Substantia nigra (tissue), 51 donors: ENCODE measurements at places on chromosomes 5 and 9.
A peak's percentile ranks its signal among the peaks of the same experiment; 100 is the strongest.

GRCh38 chr9:74696520-74696919 lies 191.2 kb downstream of the TRPM6 start:
- DNase-seq = no peak

GRCh38 chr5:110925398-110925797 lies 146.1 kb upstream of the TSLP start:
- DNase-seq = no peak

- DNase-seq = no peak
Observed at GRCh38 chr9:111601237-111602018, 2.0 kb upstream of the PTGR1 start.

DNA sequence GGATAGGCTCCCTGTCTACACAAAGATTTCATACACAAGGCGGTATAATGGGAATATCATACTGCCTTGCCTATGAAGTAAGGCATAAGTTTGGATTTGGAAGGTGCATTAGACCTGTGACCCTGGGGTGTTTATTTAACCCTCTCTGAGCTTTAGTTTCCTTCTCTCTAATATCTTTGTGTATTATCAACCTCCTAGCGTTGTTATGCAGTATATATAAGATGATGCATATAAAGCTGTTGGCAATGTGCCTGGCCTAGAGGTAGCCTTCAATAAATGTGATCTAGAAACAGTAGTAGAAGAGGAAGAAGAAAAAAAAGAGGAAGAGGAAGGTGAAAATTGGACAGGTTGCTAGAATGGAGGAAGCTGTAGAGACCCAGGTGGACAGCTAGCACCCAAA lies 311.6 kb upstream of the CLINT1 start:
- no peak for DNase-seq

DNA sequence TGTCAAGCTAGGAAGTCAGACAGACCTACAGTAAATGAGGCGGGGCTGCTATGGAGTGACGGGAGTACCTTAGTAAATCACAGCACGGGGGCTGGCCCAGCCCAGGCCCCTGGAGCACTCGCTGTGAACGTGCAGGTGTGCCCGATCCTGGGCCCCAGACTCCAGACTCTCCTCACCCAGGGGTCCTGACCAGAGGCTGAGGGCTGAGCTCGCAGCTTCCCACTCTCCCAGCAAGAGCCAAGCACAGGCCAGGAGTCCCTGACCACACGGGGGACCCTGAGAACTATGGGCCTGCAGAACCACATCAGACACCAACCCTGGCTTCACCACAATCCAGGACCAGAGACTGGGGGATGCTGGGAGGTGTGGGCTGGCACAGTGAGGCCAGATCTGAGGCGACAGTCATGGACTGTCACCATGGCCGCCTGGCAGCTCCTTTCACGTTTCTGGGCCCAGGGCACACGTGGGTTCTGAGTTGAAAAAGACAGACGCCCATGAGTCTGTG lies 73.4 kb downstream of the ADAMTS2 start:
- no peak for DNase-seq

- no peak for DNase-seq
Observed at GRCh38 chr5:83418356-83419321, 52.9 kb upstream of the VCAN start.

GRCh38 chr5:111135946-111136345 lies 43.8 kb downstream of the WDR36 start:
- DNase-seq = no peak

- no peak for DNase-seq
Observed at GRCh38 chr5:170382790-170383189, 6.4 kb downstream of the KCNMB1 start.

- no peak for DNase-seq
Observed at GRCh38 chr5:142613271-142613671, 72.6 kb downstream of the FGF1 start.

DNA sequence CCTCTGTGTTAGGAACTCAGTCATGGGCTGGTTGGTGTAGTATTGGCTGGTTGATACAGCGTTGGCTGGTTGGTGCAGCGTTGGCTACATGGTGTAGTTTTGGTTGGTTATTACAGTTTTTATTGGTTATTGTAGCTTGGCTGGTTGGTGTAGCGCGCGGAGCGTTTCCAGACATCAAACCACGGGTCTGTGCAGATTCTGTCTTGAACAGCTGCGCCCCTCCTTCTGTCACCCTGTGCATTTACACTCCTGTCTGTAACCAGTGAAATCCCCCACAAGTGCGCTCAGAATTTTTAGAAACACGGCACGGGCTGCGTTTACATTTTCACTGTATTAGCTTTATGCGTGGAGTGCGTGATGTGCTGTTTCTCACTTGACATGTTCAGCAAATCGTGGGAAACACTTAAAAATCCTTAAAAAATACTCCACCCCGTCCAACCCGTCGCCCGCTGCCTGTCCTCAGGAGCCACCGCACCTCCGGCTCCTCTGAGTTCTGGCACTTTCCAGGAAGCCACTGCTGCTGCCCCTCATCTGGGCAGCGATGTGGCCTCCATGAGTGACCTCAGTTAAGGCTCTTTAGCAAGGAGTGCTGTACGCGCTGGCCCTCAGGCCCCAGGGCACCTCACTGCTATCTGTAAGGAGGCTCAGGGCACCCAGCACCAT lies 20.8 kb downstream of the NKD2 start:
- DNase-seq = no peak

GRCh38 chr5:172868924-172869591 lies 35.0 kb downstream of the ERGIC1 start:
- DNase-seq = peak; percentile 56

- DNase-seq = no peak
Observed at GRCh38 chr5:133582971-133583370, 29.4 kb downstream of the FSTL4 start.

DNA sequence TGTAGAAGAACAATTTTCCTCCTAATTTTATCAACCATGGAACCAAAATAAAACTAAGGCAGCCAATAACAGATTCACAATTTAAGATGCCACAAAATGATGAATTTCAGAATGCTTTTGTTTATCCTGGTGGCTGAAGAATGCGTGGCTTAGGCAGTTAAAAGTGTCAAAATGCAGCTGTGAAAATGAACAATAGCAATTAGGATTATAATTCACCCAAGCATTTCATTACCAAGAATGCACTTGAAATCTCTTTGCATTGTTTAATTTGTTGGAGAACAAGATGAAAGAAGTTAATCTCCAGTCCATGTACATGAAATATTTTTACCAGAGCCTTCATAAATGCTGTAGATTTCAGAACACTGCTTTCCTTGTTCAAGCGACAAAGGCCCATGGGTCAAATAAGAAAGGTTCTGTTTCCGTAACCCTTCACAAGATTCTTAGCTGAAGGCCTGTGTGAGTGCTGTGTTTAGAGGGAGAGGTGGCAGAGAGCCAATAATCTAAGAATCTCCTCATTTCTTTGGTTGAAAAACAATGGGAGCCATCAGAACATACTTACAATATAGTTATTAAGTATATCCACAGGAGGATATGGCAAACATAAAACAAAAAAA lies 39.3 kb downstream of the CLINT1 start:
- DNase-seq = no peak

GRCh38 chr5:167642181-167642580 lies 649.3 kb upstream of the WWC1 start:
- DNase-seq = no peak

DNA sequence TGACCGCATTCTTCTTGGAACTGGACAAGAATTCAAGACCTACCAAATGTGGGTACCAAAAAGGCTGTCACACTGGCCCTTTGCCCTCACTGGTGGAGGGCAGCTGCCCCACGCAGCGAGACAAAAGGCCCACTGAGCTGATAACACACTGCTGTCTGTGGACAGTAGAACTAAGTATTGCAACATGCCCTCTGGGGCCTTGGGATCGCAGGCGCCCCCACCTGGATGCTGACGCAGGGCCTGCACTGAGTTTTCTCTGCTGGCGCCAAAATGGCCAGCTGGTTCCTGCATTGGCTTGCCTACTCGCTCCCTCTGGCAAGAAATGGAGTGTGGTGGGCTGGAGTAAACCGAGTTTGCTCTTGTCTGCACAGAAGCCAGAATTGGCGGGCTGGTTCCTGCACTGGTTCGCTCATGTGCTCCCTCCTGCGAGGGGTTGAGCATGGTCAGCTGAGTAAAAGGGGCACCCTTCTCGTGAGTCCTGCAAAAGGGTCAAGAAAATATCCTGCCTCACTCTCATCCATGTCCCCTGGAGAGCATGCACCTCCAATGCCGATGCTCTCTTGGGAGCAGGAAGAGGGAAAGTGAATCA lies 55.7 kb downstream of the NXNL2 start:
- no peak for DNase-seq

DNA sequence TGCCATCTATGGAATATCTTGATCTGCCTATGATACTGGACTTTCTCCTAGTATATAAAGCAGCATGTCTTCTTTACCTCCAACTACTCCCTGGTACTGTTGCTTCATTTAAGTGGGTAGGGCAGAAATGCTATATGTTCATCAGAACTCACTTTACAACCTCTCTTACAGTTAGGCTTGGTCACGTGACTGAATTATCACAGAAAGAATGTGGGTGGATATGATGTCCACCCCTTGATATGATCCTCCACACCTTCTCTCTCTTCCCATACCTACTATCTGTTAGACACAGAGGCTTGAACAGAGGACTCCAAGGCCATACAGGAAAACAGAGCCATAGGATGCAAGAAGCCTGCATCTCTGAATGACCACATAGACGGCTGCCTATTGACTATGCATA lies 19.8 kb downstream of the CRHBP start:
- DNase-seq = no peak

GRCh38 chr5:157469687-157470086 lies 9.7 kb downstream of the NIPAL4 start:
- DNase-seq = no peak

GRCh38 chr5:139765409-139766217 lies 30.0 kb upstream of the PSD2 start:
- peak; percentile 92 for DNase-seq

GRCh38 chr5:174166231-174167079 lies 120.9 kb downstream of the NSG2 start:
- peak; percentile 18 for DNase-seq

GRCh38 chr5:77131361-77131760 lies 44.3 kb upstream of the ZBED3 start:
- DNase-seq = no peak

DNA sequence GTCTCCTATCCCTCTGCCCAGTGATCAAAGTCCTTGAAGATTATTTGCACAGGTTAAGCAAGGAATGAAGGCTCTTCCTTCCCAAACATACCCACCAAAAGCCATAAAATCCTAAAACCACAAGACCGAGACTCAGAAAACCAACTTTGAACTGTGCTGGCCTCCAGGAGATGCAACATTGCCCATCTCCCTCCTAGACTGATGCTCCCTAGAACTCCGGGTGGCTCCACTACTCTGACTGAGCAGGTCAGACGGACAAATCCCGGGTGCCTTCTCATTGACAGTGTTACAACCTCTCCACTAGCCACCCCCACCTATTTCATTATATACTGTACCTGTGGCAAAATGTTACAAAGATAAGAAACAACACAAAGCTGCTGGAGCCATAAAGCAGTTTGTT lies 110.1 kb downstream of the FANCC start:
- DNase-seq = no peak

GRCh38 chr5:177523711-177524538 lies 7.2 kb upstream of the DDX41 start:
- no peak for DNase-seq

DNA sequence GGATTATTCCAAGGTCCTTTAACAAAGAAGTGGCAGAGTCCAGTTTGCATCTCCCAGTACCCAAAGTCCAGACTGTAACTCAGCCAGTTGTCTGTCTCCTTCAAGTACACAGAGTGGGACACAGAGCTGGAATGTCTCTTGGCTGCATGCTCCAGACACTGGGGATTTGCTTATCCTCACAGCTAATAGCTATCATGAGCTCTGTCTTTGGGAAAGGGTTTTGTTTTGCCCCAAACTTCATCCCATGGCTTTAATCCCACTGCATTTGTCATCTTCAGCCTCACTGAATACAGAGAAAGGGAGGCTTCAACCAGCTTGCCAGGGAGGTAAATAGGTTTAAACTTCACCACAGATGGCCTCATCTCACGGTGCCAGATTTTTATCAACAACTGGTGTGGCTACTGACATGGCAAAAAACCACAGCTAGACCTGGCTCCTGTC lies 412.2 kb upstream of the SLC24A2 start:
- DNase-seq = no peak

DNA sequence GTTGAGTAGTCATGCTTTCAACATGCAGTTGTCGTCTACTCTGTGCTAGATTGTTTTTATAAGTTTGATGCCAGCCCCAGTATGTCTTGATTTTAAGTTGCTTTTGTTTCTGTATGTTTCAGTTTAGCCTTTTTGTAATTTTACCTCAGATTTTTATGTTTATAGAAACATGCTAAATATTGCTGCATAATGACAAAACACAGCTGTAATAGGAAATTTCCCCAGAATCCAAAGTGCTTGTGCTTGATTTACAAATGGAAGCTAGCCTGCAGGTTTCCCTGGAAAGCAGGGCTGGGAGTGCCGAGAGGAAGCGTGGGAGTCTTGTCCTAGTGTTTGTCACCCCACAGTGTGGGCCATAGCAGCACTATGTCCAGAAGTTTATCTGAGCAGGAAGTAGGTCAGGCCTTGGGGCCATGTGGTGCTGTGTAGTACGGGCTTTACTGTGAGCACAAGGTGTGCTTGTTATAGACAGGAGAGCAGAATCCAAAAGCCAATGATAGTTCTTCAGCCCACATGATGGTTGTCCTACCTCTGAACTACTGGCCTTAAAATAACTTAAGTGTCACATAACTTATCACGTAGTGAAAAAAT lies 100.0 kb upstream of the NREP start:
- no peak for DNase-seq

DNA sequence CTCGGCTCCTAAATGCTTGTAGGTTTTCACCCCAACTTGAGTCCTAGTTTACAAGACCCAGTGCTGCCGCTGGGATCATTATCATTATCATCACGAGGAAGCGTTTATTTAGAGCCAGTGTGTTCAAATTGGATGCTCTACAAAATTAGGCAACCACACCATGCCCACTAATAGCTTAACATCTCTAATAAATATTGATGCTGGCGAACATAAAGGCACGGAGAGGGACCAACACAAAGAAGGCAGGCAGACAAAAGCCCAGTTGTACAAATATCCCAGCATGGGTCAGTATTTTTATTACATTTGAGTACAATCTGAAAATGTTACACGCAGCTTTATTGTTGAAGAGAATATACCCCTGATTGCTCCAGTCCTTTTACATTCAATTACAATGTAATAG lies 4.7 kb downstream of the CFAP77 start:
- no peak for DNase-seq

DNA sequence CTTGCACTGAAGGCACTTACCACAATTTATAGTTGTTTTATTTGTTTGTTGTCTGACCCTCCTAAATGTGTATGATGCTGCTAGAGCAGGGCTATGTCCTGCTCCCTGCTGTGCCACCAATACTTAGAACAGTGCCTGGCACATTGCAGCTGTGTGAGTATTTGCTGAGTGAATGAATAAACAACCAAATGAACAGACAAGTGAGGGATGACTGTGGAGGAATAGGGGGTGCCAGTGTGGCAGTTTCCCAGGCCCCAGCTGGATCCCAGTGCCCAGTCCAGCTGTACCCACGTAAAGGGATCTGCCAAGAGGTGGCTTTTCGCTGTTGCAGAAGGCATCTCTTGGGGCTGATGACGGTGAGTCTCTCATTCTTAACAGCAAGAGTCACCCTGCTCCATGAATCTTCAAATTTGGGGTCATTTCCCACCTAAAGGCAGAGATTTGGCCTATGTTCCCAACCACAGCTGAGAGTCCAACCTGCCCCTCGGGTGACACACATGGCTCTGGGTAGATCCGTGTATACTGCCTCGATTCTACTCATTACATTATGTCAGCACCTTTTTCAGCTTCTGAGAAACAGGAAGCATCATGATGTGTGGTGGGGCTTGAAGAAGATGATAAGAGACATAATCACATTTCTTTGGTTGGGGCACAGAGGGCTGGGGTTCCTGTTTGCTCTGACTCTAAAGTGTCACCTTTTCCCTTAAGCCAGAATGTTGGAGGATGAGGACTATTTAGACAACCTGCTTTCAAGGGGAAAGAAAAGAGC lies 14.3 kb downstream of the IL5 start:
- DNase-seq = no peak
